AG09319 (cell line): ENCODE measurements at places on chromosomes 6 and 20.

DNA sequence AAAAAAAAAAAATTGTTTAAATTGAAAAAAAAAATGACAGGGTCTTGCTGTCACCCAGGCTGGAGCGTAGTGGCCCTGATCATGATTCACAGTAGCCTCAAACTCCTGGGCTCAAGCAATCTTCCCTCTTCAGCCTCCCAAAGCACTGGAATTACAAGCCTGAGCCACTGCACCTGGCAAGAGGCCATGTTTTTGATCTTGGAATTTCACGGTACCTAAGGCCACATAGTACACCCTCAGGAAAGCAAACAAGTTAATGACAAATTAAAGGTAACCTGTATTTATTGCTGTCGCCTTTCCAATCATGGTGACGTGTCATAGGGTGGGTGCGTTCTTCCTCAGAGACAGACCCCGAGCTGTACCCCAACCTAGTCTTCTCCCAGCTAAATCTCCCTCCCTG, 79.2 kb downstream of the LINC00237 start:
- DNase-seq, result no peak

DNA sequence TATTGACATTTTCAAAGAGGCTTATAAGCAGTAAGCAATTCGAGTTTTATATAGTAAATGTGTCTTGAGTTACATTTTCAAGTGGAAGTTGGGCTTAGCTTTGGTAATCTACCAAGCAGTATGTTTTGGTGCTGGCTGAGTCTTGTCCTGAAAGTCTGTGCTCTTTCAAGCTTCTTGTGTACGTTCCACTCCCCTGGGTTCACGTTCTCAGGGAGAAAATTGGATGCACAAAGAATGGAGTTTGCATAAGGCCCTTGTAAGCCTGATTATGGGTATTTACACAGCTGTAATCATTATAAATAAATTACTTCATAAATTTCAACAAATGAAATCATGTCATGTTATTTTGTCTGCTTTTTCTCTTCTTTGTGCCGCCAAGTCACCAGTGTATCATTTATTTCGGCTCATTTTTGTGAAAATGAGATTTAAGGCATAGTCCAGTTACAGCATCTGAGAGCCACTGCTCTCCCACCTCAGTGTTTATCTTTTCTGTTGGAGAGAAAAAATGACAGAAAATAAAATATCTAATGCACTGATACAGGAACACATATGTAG, 262.5 kb downstream of the BTBD3 start:
- DNase-seq, result no peak

- no peak for DNase-seq
Observed at GRCh38 chr20:46212252-46212651, 94.1 kb downstream of the CD40 start.

GRCh38 chr6:161486361-161487216, 212.7 kb upstream of the AGPAT4 start:
- no peak for DNase-seq
